ENCODE measurements at places on chromosomes 7 and 10.

GRCh38 chr7:118214051-118214832 lies 10.3 kb upstream of the ANKRD7 start:
- ATAC-seq: peak; percentile 75

DNA sequence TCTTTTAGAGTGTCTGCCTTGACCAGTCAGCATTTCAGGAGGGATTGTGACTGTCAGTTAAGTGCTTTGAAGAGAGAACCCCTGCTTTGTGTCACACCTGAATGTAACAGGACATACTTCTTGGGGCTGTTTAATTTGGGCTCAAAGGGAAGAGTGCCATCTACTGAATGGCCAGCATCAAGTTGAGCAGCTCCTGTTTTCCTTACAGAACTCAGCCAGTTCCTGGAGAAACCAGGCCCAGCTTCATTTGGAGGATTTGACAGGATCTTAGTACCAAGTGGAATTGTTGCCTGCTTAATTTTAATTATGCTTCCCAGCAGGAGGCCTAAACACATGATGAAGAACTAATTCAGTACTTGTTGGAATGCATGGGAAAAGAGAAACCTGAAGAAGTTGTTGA lies 8.3 kb downstream of the ADD3 start:
- no peak for ATAC-seq

DNA sequence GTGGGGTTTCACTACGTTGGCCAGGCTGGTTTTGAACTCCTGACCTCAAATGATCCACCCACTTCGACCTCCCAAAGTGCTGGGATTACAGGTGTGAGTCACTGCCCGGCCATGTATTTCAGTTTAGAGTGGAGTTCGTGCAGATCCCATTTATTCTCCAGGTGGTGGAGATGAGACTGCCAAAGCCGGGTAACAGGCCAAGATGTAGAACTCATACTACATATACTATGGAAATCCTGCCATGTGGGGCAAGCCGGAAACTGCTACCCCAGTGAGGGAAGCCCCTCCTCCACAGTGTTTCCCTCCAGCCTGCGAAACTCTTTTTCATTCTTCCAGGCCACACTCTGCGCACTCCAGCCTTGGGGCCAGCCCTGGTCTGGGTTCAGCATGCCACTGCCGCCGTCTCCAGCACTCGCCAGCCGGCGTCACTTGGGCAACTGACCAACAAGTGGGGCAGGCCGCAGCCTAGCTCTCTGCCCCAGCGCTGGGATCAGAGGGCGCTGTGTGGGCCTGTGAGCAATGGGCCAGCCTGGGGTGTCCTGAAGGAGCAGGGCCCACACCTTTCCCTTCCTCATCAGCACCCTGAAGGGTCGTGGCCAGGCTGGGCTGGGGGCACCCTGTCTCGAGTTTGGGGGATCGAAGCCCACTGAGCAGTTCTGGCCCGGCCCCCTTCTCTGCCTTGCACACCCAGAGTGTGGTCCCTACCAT lies 122.0 kb downstream of the TRRAP start:
- ATAC-seq: peak; percentile 27

- ATAC-seq: peak; percentile 6
Observed at GRCh38 chr7:45081670-45081974, 7.1 kb downstream of the NACAD start.

GRCh38 chr7:115013886-115014285 lies 92.0 kb downstream of the MDFIC start:
- no peak for ATAC-seq

GRCh38 chr10:36091007-36091406 lies 448.9 kb upstream of the FZD8 start:
- ATAC-seq: no peak

- no peak for ATAC-seq
Observed at GRCh38 chr10:78063236-78063635, 29.6 kb downstream of the RPS24 start.
